ENCODE measurements at places on chromosomes 16 and 17. TPM values are rescaled to one million over a fixed set of nuclear protein-coding genes. Genes with fewer than 3 reads are reported as not detected.

TSPAN10 gene
- total RNA-seq, result 4.5 TPM

KRTAP1-1 gene
- total RNA-seq, result not detected

OR1A1 gene
- not detected for total RNA-seq

NTN3 gene
- total RNA-seq, result 0.45 TPM

SDR42E1 gene
- 0.08 TPM for total RNA-seq

CFDP1 gene
- 108 TPM for total RNA-seq

IGSF6 gene
- not detected for total RNA-seq

C17orf78 gene
- total RNA-seq, result not detected

NPIPB13 gene
- 0.36 TPM for total RNA-seq

FBXW10 gene
- total RNA-seq, result not detected

MEIOB gene
- not detected for total RNA-seq

SPATA32 gene
- total RNA-seq, result not detected

TPSD1 gene
- not detected for total RNA-seq

MYCBPAP gene
- 1.7 TPM for total RNA-seq

SRCIN1 gene
- not detected for total RNA-seq

WWOX gene
- total RNA-seq, result 92.8 TPM

DHRS7B gene
- total RNA-seq, result 15.6 TPM

ZNF319 gene
- 2.3 TPM for total RNA-seq

FOXJ1 gene
- total RNA-seq, result not detected

HAGHL gene
- 10.6 TPM for total RNA-seq

CTRB1 gene
- not detected for total RNA-seq

GABARAPL2 gene
- 105 TPM for total RNA-seq

IRX5 gene
- 2.5 TPM for total RNA-seq

AHSP gene
- total RNA-seq, result not detected

GNGT2 gene
- 0.45 TPM for total RNA-seq

PLD6 gene
- 3.1 TPM for total RNA-seq
